ENCODE measurements at places on chromosomes 2 and 18. TPM values are rescaled to one million over a fixed set of nuclear protein-coding genes. Genes with fewer than 3 reads are reported as not detected.

UGT1A9 gene
- not detected for total RNA-seq

SKOR2 gene
- not detected for total RNA-seq

CYP1B1 gene
- 60.3 TPM for total RNA-seq

FAP gene
- total RNA-seq: 10.8 TPM

UBR3 gene
- total RNA-seq: 53.0 TPM

ZC3H15 gene
- 57.6 TPM for total RNA-seq

PSMA8 gene
- total RNA-seq: not detected

TMEM200C gene
- under 0.01 TPM for total RNA-seq

SLC9A4 gene
- total RNA-seq: not detected

NRP2 gene
- 235 TPM for total RNA-seq

COL3A1 gene
- 182 TPM for total RNA-seq

PPP1R1C gene
- not detected for total RNA-seq

ANKRD30B gene
- not detected for total RNA-seq

GRCh38 chr18:62372156-62372555 lies 47.0 kb downstream of the TNFRSF11A start:
- no peak for DNase-seq
- no peaks in the 10 kb centered on the region for H3K27me3 ChIP-seq
- no peaks in the 10 kb centered on the region for H3K4me1 ChIP-seq
- no peaks in the 10 kb centered on the region for H3K36me3 ChIP-seq
- H3K4me3 ChIP-seq: no peak overlapping the region

- H3K4me1 ChIP-seq: peaks cover 53% of the 10 kb centered on the region
- no peak overlapping the region for H3K27ac ChIP-seq
- H3K36me3 ChIP-seq: no peaks in the 10 kb centered on the region
- DNase-seq: no peak
- no peak overlapping the region for H3K4me3 ChIP-seq
Observed at GRCh38 chr2:47088371-47089082, 66.6 kb downstream of the STPG4 start.

DNA sequence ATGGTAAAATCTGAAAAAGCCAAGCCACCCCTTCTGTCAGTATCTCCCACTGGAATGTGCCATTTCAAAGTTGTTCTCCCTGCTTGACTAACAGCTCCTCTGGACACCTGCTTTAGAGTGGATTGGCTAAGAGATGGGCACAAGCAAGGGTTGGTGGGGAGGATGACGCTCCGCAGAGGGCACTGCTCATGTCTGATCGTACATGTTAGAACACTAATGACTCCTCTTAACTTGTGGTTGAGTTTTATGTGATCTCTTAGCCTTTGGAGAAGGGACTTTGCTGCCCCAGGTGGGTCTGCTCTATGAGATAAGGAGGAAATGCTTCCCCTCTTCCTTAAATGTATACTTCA lies 8.2 kb upstream of the KIAA2012 start:
- H3K36me3 ChIP-seq: no peaks in the 10 kb centered on the region
- H3K4me3 ChIP-seq: no peak overlapping the region
- no peak for DNase-seq

GRCh38 chr2:217527590-217528202 lies 475.1 kb downstream of the TNS1 start:
- H3K36me3 ChIP-seq: no peaks in the 10 kb centered on the region
- no peak overlapping the region for H3K4me3 ChIP-seq
- no peaks in the 10 kb centered on the region for H3K27me3 ChIP-seq
- H3K27ac ChIP-seq: no peak overlapping the region

DNA sequence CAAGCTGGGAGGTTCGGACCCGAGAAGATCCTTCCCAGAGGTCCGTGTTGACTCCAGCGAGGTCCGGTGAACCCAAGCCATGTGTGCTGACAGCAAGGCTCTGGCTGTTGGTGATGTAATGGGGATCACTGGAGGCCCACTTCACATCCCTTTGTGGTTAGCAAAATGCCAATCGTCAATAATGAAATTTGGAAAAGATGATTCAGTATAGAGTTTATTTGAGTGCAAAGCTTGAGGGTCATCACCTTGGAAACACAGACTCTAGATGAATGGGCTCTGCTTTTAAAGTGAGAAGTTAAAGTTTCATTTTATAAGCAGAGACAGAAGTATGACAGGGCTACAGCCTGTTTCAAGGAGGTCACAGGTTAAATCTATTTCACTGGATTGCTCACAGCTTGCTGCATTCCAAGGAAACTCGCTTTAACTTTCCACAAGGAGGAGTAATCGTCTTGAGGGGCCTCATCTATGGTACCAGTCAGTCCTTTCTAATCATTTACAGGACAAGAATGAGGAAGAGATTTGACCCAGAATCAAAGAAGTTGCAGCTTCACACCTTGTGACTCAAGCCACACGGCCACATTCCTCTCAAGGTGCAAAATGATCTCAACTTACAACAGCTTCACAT lies 140.5 kb downstream of the TPO start:
- peaks cover 19% of the 10 kb centered on the region for H3K4me1 ChIP-seq
- DNase-seq: no peak
- H3K36me3 ChIP-seq: no peaks in the 10 kb centered on the region
- H3K27me3 ChIP-seq: no peaks in the 10 kb centered on the region

- DNase-seq: no peak
- no peaks in the 10 kb centered on the region for H3K27me3 ChIP-seq
- H3K4me3 ChIP-seq: no peak overlapping the region
- H3K27ac ChIP-seq: no peak overlapping the region
Observed at GRCh38 chr2:189609423-189609816, 28.8 kb upstream of the SLC40A1 start.

DNA sequence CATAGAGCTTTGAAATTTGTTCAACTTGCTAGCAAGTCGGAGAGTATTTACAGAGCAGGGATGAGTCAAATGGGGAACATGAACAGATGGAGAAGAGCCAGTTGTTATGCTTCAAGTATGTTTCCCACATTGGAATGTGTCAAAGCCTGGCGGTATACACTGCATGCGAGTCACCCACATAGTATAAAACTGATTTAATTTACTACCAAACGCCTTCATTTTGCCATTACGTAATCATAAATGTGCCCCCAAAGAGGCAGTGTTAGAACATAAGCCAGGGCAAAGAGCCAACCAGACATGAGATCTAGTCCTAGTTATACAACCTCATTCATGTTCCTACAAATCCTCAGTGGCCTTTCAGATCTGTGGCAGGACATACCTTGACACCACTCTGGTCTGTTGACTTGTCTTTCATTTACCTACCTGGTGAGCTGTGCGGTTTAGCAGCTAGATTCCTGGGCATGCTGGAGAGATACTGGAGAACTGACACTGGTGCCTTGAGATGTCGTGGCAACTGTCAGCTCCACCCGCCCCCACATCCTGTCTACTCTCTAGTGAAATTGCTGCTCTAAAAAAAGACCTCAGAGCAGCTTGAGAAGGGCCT lies 21.7 kb upstream of the NRP2 start:
- H3K36me3 ChIP-seq: no peaks in the 10 kb centered on the region
- peaks cover 26% of the 10 kb centered on the region for H3K4me1 ChIP-seq
- no peak overlapping the region for H3K4me3 ChIP-seq
- no peaks in the 10 kb centered on the region for H3K27me3 ChIP-seq
- DNase-seq: peak; percentile 91

DNA sequence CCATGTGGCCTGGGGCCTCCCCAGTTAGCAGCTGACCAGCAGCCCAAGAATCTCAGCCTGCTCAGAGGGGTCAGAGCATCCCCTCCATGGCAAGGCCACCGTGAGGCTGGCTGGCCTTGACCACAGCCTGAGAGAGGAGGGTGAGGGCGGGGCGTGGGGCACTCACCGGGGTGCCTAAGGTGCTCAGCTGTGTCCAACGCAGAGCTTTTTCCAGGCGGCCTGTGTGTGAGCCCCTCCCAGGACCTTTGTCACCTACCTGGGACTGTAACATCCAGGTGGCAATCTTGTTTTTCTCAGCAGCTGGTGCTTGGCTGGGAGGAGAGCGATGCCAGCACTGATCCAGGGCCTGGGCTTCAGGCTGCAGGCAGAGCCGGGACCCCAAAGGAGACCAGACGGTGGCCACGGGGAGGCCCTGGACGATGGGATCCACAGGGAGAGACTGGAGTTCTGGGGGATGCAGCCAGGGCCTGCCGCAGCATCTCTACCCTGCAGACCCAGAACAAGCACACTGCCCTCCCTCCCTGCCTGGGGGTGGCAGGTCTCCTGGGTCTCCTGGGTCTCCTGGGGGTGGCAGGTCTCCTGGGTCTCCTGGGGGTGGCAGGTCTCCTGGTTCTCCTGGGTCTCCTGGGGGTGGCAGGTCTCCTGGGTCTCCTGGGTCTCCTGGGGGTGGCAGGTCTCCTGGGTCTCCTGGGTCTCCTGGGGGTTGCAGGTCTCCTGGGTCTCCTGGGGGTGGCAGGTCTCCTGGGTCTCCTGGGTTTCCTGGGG lies 12.3 kb downstream of the SNED1 start:
- DNase-seq: no peak
- no peaks in the 10 kb centered on the region for H3K27me3 ChIP-seq
- peak overlapping the region; percentile 65 for H3K27ac ChIP-seq
- peaks cover 21% of the 10 kb centered on the region for H3K4me1 ChIP-seq

DNA sequence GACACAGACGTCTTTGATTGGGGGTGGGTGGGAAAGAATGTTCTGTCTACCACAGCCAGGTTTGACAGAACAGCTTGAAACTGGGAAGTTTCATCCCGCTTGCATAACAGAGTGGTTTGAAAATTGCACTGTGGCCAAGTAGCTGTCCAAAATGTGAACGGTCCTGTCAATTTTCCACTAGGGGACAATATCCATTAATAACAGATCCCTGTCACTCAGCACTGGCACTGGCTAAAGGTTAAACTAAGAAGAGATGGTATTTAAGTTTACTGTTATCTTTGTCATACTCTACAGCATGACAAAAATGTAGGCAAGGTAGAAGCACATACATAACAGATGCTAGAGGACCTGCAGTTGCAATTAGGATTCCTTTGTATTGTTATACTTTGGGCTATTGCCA lies 55.6 kb upstream of the ACMSD start:
- no peak overlapping the region for H3K27ac ChIP-seq
- no peaks in the 10 kb centered on the region for H3K4me1 ChIP-seq
- no peaks in the 10 kb centered on the region for H3K27me3 ChIP-seq
- no peak for DNase-seq
- H3K36me3 ChIP-seq: no peaks in the 10 kb centered on the region

DNA sequence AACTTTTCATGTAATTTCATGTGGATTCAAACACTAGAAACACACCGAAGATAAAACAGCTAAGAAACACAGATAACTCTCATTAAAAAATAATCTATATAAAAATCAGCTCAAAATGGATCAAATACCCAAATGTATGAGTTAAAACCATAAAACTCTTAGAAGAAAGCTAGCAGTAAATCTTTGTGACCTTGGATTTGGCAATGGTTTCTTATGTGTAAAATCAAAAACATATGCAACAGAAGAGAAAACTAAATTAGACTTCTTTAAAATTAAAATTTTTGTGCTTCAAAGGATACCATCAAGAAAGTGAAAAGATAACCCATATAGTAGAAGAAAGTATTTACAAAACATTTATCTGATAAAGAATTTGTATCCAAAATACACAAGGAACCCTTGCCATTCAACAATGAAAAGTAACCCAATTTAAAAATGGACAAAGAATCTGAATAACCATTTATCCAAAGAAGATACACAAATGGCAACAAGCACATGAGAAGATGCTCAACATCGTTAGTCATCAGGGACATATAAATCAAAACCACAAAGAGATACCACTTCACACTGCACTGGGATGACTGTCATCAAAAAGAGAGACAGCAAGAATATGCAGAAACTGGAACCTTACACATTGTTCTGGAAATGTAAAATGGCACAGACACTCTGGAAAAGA lies 27.5 kb downstream of the GAREM1 start:
- peaks cover 5% of the 10 kb centered on the region for H3K4me1 ChIP-seq
- no peaks in the 10 kb centered on the region for H3K36me3 ChIP-seq
- H3K27me3 ChIP-seq: no peaks in the 10 kb centered on the region
- H3K4me3 ChIP-seq: no peak overlapping the region
- no peak overlapping the region for H3K27ac ChIP-seq
- DNase-seq: no peak

DNA sequence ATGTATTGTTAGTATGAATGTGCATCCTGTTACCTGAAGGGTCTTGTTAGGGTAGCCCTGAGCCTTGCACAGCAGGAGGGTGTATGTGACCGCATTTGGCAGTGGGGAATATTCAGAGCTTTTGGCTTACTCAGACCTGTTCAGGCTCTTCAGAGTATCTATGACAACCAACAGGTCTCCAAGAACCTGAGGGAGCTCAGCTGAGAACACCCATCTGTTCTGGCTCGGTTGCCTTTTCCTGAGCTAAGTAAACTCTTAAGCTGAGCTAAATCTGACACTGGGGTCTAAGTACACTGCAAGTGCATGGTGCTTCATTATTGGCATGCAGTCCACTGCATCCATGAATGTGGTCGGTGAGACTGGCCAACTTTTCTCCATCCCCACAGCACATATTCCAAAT lies 92.4 kb upstream of the CHST9 start:
- no peak for DNase-seq
- H3K36me3 ChIP-seq: no peaks in the 10 kb centered on the region
- no peak overlapping the region for H3K27ac ChIP-seq
- H3K27me3 ChIP-seq: no peaks in the 10 kb centered on the region

- H3K27ac ChIP-seq: no peak within 1 kb of the TSS
- H3K27me3 ChIP-seq: no peaks in the 10 kb centered on the region
- no peak for DNase-seq
- H3K36me3 ChIP-seq: no peaks in the 10 kb centered on the region
- H3K4me3 ChIP-seq: no peak within 1 kb of the TSS
- H3K4me1 ChIP-seq: no peaks in the 10 kb centered on the region
Observed at GRCh38 chr2:11533278-11534070, at the start of gene GREB1. GREB1 (plus strand) TSS chr2:11534045; CDS start chr2:11556615, 22,570 bp downstream.
